ENCODE measurements at places on chromosomes 7 and 10.

GRCh38 chr10:80415734-80416478, 7.6 kb downstream of the PRXL2A start:
- DNase-seq = no peak

GRCh38 chr10:5546891-5547680, 22.3 kb downstream of the CALML3 start:
- no peak for DNase-seq

DNA sequence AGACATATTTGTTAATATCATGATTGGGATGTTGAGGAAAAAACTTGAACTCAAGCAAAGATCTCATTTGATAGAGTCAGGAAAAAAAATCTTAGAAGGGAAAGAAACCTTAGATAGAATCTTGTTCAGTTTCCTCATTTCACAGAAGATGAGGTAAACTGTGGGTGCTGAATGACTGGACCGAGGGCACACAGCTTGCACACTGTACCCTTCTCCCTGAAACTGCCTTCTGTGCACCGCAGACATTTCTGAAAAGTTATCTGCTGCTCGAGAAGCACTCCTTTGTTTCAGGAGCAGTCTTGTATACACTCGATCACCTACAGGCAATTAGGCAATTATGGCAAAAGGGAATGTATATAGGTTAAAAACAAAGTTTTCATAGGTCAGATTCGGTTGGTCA, 167.4 kb downstream of the SKAP2 start:
- DNase-seq = no peak

- DNase-seq = no peak
Observed at GRCh38 chr7:2030475-2031450, 202.0 kb downstream of the MAD1L1 start.

- DNase-seq = peak; percentile 22
Observed at GRCh38 chr10:621513-621912, 68.0 kb downstream of the DIP2C start.

- DNase-seq = no peak
Observed at GRCh38 chr10:88983206-88983605, 7.4 kb upstream of the FAS start.

GRCh38 chr7:33937871-33938270, 32.5 kb downstream of the BMPER start:
- no peak for DNase-seq

DNA sequence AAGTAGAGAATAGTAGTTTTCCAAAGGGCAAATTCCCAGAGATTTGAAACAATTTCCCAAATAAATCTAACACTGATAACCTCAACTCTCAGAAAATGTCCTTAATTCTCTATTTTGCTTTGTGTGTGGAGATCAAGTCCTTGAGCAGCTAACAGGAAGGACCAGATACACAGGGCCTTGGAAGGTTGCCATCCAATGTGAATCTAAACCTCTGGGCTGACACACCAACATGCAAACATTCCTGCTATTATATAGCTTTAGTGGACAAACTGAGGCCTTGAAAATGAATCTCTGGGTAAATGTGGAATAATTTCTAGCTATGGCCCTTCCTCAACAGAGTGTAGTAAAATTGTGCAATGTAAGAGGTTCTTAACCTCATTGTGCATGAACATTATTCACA, 44.1 kb upstream of the PARD3 start:
- DNase-seq = no peak

- DNase-seq = no peak
Observed at GRCh38 chr7:142925413-142925812, 8.1 kb downstream of the TRPV5 start.

DNA sequence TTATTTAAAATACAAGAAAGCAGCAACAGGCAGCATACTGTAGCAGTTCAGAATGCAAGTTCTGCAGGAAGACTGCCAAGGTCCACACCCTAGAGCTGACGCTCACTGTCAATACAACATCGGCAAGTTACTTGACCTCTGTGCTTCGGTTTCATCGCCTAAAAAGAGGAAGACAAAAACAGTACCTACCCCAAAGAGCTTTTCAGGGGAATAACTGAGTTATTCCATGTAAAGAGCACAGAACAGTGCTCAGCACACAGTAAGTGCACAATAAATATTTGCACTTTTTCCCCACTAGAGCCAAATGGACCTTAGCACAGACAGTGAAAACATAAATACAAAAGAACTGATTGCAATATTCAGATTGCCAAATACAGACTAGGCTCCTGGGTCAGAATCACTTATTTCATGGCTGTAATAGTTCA, 88.6 kb downstream of the USP6NL start:
- DNase-seq = no peak

DNA sequence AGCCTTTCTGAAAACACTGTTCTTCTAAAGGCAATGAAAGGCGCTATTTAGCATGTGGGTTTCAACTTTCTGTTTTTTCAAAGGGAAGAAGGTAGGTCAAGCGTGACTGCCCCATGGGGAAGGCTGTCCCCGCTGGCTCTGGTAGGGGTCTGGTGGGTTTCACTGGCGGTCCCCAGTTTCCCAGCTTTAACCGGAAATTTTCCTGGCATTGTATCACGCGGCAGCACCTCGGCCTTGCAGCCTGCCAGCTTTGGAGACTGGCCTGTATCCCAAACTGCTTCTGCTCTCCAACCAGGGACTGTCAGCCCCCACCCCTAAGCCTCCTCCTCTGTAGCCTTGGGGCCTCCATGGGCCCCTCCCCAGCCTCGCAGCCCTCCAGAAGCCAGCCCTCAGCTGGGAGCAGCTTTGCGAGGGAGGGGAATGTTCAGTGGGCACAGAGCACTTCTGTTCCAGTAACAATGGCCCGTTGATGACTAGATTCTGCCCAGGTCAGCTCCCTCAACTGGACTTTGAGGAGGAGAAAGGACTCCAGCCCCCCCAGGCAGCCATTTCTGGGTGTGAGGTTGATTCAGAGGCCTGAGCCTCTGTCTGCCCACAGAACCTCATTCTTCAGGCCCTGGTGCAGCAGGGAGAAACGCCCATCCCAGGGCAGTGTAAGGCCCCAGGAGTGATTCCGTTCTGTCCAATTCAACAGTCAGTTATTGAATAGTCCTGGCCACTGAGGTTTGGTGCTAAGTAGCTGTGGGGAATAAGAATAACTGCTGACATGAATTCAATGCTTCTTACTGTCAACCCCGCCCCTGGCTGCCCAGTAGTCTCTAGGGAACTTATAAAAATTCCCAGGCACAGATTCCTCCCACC, 17.1 kb downstream of the CHST3 start:
- peak; percentile 86 for DNase-seq

- DNase-seq = no peak
Observed at GRCh38 chr7:137110535-137110934, 233.0 kb downstream of the PTN start.

- DNase-seq = no peak
Observed at GRCh38 chr7:1975581-1975980, 257.2 kb downstream of the MAD1L1 start.

GRCh38 chr7:1829111-1829510, 159.0 kb downstream of the ELFN1 start:
- DNase-seq = no peak

- no peak for DNase-seq
Observed at GRCh38 chr7:93203496-93203895, 22.8 kb downstream of the HEPACAM2 start.

DNA sequence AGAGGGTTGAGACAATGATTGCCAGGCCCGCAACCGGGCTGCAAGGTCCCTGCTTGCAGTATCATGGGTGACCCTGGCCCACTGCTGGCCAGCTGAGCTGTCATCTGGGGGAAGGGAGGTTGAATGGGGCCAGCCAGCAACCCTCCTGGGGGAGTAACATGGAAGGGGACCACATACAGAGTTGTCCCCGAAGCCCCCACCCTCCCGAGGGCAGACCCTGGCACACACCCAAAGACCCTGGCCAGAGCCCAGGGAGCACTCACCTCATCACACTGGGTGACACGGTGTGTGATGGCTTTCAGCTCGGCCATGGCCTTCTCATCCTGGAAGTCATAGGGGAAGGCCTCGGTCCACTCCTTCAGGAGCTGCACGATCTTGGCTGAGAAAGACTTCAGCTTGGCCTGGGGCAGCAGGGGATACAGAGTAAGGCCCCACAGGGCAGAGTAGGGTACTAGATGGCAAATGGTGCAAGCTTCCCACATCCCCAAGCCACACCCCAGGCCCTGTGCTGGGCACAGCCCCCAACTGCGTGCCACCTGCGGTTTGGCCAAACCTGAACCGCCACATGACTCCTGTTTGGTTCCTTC, 63.4 kb downstream of the CSGALNACT2 start:
- no peak for DNase-seq

DNA sequence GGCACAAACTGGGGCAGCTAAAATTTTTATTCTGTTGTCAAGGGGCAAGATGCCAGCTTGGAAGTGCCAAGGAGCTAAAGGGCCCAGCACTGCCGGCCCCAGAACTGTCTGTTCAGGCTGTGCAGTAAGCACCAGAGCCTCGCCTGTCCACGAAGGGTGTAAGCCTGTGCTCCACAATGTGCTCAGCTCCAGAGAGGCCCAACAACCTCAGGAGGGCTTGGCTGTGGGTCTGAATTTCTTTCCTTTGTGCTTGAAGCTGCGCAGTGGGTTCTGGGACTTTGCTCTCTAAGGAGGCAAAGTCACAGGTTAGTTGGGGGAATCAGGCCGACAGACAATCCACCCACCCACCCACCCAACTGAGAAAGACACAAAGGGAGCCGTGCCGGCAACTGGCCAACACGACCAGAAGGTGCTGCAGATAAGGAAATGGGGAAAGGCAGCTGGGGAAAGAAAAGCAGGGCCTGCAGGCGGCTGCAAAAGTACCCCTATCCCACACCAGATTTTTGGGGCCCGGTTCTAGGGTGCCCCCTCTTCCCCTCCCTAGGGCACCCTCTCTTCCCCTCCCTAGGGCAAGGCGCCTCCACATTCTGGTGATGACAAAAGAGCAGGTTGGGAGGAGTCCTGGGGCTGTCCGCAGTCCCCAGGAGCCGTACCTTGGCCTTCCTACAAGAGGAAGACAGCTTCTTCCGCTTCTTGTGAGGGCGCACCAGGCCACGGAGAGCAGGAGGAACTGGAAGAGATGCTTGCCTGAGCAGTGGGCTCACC, 7.7 kb downstream of the DDX56 start:
- DNase-seq = no peak

GRCh38 chr10:2222631-2223030, 485.3 kb upstream of the ADARB2 start:
- DNase-seq = no peak

GRCh38 chr7:73606801-73607691, 17.3 kb downstream of the MLXIPL start:
- DNase-seq = no peak

GRCh38 chr10:27724287-27724686, 21.3 kb downstream of the MKX start:
- DNase-seq = no peak

GRCh38 chr10:3666525-3667302, 118.3 kb downstream of the KLF6 start:
- DNase-seq = no peak

- DNase-seq = no peak
Observed at GRCh38 chr7:19554581-19554980, 154.3 kb downstream of the POLR1F start.

All from caudate nucleus (tissue), 63 donors.